ENCODE measurements at places on chromosomes 7 and 10. TPM values are rescaled to one million over a fixed set of nuclear protein-coding genes. Genes with fewer than 3 reads are reported as not detected.

The RBAK gene
- total RNA-seq = 10.2 TPM

The KIAA1549 gene
- total RNA-seq = 3.7 TPM

The EVX1 gene
- not detected for total RNA-seq

The HMX3 gene
- not detected for total RNA-seq

The RET gene
- 0.27 TPM for total RNA-seq

The IFT22 gene
- 38.1 TPM for total RNA-seq

The C10orf105 gene
- not detected for total RNA-seq

The ANKRD7 gene
- total RNA-seq = 1.4 TPM

The CAV2 gene
- 51.2 TPM for total RNA-seq

The GPR37 gene
- total RNA-seq = 7.0 TPM

The CPEB3 gene
- 1.7 TPM for total RNA-seq

The ALOX5 gene
- not detected for total RNA-seq

The AQP1 gene
- total RNA-seq = 2.8 TPM

The NOLC1 gene
- 45.3 TPM for total RNA-seq

The ICA1 gene
- 0.45 TPM for total RNA-seq

The ADGRA1 gene
- total RNA-seq = not detected

The HOXA10 gene
- 0.08 TPM for total RNA-seq

The ASB10 gene
- not detected for total RNA-seq

The ABCB1 gene
- total RNA-seq = 0.36 TPM

The MTPN gene
- total RNA-seq = 172 TPM

The IQUB gene
- 0.81 TPM for total RNA-seq

The CDCA7L gene
- 116 TPM for total RNA-seq

The TMEM248 gene
- total RNA-seq = 39.7 TPM

The PRLHR gene
- total RNA-seq = not detected

The ITPRID1 gene
- not detected for total RNA-seq

The CDC14C gene
- not detected for total RNA-seq

The RNLS gene
- total RNA-seq = 16.8 TPM

The LAMTOR4 gene
- total RNA-seq = 82.2 TPM

The MALRD1 gene
- 0.36 TPM for total RNA-seq

The EFCAB10 gene
- not detected for total RNA-seq

The IL6 gene
- total RNA-seq = 3.8 TPM

The MSS51 gene
- total RNA-seq = 2.5 TPM

The MCM10 gene
- not detected for total RNA-seq

The VAX1 gene
- not detected for total RNA-seq

The ACSM6 gene
- not detected for total RNA-seq

The SLC26A3 gene
- not detected for total RNA-seq

The SOSTDC1 gene
- total RNA-seq = not detected

The LEP gene
- under 0.01 TPM for total RNA-seq

The EPO gene
- total RNA-seq = not detected

The CDH23 gene
- 0.25 TPM for total RNA-seq

The PPP3CB gene
- total RNA-seq = 49.2 TPM

The OR6V1 gene
- total RNA-seq = not detected
